Activated CD8-positive, alpha-beta memory T cell treated with anti-CD3 and anti-CD28 coated beads for 4 hours (primary cell): ENCODE measurements at places on chromosomes 5 and 9.

DNA sequence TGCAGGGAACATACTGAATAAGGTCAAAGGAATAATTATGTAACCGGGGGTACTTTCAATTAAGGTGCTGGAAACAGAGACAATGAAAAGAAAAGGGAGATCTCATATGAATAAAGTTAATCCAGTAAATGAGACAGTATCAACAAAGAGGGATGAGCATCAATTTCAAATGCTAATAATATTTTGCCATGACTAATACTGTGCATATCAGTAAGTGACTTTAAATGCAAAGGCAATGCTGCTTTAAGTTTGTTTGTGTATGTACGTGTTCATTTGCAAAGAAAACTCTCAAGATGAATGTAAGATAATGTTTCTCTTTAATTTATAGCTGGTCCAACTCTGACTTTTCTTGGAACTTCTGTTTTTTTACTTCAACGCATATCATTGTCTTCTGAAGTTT is 139.9 kb downstream of the PDE4D start:
- DNase-seq = no peak

- no peak for DNase-seq
Measured at GRCh38 chr9:12595400-12595799, 97.8 kb upstream of the TYRP1 start.

GRCh38 chr9:78298046-78298765 is 1.3 kb downstream of the PSAT1 start:
- DNase-seq = no peak

GRCh38 chr9:127395497-127396252 is 1.3 kb upstream of the SLC2A8 start:
- DNase-seq = no peak

DNA sequence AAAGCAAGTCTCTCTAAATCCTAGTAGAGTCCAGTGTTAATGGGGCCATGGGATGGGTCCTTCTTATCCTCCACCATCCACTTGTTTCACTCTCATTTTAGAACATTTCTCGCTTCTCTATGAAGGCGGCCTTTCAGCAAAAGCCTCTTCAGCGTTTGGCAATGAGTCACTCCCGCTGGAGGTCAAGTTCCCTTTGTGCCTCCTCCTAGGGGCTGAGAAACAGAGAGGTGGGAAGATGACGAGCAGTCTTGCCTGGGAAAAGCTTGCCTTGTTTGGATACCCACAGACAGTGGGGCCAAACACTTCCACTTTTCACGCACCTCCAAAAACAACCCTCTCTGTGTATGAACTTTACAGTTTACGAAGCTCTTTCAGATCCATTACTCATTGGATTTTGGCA is 168.8 kb downstream of the GABBR2 start:
- no peak for DNase-seq

DNA sequence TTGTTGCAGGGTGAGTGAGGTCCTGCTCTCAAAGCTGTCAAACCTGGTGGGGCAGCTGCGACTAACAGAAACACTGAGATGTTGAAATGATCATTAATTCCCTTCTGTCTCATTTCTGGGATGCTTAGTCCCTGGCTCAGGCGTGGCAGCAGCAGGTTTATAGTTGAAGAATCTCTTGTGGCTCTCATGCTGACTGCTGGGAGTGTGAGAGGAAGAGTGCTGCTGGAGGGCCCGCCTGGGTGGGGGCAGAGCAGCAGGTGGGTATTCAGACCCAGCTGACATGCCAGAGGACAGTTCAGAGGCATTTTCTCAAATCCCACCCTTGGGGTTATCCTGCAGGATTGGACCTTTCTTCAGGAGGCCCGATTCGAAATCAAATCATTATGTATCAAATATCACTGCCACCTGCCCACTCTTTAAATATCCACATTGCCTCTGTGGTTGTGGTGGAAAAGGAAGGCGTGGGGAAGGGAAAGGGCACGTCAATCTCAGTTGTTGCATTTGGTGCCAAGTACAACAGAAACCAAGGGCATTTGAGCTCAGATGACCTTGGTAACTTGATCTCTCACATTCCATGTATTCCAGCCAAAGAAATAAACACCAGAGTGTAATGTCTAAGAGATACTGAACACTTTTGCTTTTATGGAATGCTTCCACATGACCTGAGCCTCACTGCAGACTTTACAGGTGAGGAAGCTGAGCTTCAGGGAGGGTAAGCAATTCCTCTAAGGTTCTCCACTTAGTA is 224.3 kb downstream of the AOPEP start:
- no peak for DNase-seq
